ENCODE measurements at places on chromosomes 16 and 17. TPM values are rescaled to one million over a fixed set of nuclear protein-coding genes. Genes with fewer than 3 reads are reported as not detected.

PDIA2 gene
- 0.31 TPM for total RNA-seq

DNA sequence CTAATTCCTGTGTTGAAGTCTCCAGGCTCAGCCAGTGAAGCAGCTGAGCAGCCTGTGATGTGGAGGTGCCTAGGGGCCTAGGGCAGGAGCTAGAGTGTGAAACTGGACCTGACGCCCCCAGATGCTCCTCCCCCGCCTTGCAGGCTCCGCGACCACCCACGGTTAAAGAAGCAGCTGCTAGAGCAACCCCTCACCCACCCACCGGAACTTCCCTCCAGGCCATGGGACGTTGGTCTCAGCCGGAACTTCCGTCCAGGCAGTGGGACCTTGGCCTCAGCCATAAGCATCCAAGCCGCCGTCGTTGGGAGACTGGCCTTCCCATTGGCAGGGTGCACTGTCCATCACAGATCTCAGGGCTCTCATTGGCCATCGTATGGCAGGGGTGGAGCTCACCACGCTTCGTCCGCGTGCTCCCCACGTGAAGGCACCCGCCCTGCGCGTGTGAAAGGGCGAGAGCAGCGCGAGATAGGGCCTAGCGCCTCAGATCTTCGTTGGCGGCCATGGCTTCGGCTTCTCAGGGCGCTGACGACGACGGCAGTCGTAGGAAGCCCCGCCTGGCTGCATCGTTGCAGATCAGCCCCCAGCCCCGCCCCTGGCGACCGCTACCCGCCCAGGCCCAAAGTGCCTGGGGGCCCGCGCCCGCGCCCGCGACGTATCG lies at the start of gene ADAD2:
Gene ADAD2 (plus strand): TSS at position 427 of the 658 bp plus-strand sequence. CDS start 74 bp downstream, at position 501.
- DNase-seq: no peak

DNA sequence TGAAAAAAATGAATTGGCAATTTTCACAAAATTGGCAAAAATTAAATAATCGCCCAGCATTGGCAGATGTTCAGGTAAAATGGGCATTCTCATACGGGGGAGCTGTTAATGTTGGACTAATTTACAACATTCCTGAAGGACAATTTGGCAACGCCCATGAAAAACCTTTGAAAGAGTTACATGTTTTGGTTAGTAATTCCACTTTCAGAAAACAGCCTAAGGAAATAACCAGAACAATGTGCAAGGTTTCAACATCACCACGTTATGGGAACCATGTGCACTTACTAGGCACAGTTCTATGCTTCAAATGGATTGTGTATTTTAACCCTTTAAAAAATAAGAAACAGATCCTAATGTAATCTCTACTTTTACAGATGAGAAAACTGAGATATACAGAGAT lies 62.7 kb downstream of the CDYL2 start:
- no peak for DNase-seq

- no peak for DNase-seq
Measured at GRCh38 chr17:17951524-17951923, 20.7 kb downstream of the TOM1L2 start.
